Placental epithelial cell (primary cell): ENCODE measurements at places on chromosomes 1 and 21. TPM values are rescaled to one million over a fixed set of nuclear protein-coding genes. Genes with fewer than 3 reads are reported as not detected.

The CC2D1B gene
- 37.5 and 38.9 TPM in 2 replicates for total RNA-seq

The UMODL1 gene
- total RNA-seq = not detected in 2 replicates

The CYP4A11 gene
- not detected in 2 replicates for total RNA-seq

The ELAPOR1 gene
- 0.39 and 0.98 TPM in 2 replicates for total RNA-seq

The KRTAP13-2 gene
- total RNA-seq = not detected in 2 replicates

The SRSF10 gene
- total RNA-seq = 91.4 and 98.5 TPM in 2 replicates

The GCSAML gene
- under 0.01 and 0.22 TPM in 2 replicates for total RNA-seq

The SLAMF9 gene
- 4.7 and 6.8 TPM in 2 replicates for total RNA-seq

The FUCA1 gene
- 20.2 and 20.4 TPM in 2 replicates for total RNA-seq

The SPRR3 gene
- 1.2 and 1.6 TPM in 2 replicates for total RNA-seq

The KIFAP3 gene
- total RNA-seq = 44.9 and 60.9 TPM in 2 replicates

The ERICH3 gene
- total RNA-seq = not detected in 2 replicates

The SLC6A17 gene
- total RNA-seq = under 0.01 TPM in 1 of 2 replicates, not detected in the other

The LENEP gene
- 3.9 TPM in 1 of 2 replicates, not detected in the other for total RNA-seq

The LCE1F gene
- total RNA-seq = not detected in 2 replicates

The FYB2 gene
- total RNA-seq = not detected in 2 replicates

The SCYL3 gene
- 13.7 and 16.3 TPM in 2 replicates for total RNA-seq

The CACNA1S gene
- not detected in 2 replicates for total RNA-seq

The MANEAL gene
- total RNA-seq = 0.98 and 2.0 TPM in 2 replicates

The C1orf167 gene
- 0.39 TPM in 1 of 2 replicates, not detected in the other for total RNA-seq

The LCE2B gene
- total RNA-seq = not detected in 2 replicates

The UTS2 gene
- not detected in 2 replicates for total RNA-seq

The CELA3A gene
- total RNA-seq = not detected in 2 replicates

The FAM131C gene
- not detected in 2 replicates for total RNA-seq

The DPT gene
- total RNA-seq = not detected in 2 replicates

The MUL1 gene
- 27.1 and 35.0 TPM in 2 replicates for total RNA-seq

The IL19 gene
- not detected in 2 replicates for total RNA-seq

The SIPA1L2 gene
- total RNA-seq = 2.7 and 4.9 TPM in 2 replicates

The ANXA9 gene
- 0.39 and 2.0 TPM in 2 replicates for total RNA-seq

The TRAF3IP3 gene
- total RNA-seq = 0.22 and 0.39 TPM in 2 replicates

The SH2D2A gene
- 1.2 TPM in 1 of 2 replicates, not detected in the other for total RNA-seq

The NPR1 gene
- 0.22 and 0.39 TPM in 2 replicates for total RNA-seq

The RPS6KA1 gene
- 27.9 and 48.9 TPM in 2 replicates for total RNA-seq

The PTTG1IP gene
- 147 and 178 TPM in 2 replicates for total RNA-seq

The FOXD2 gene
- under 0.01 TPM in 1 of 2 replicates, not detected in the other for total RNA-seq

The DLGAP3 gene
- under 0.01 TPM in 2 replicates for total RNA-seq

The AADACL3 gene
- total RNA-seq = not detected in 2 replicates

The CLDN17 gene
- total RNA-seq = not detected in 2 replicates

The HSD3B2 gene
- total RNA-seq = 0.39 TPM in 1 of 2 replicates, not detected in the other

The FBXO2 gene
- 41.8 and 135 TPM in 2 replicates for total RNA-seq

The TBX19 gene
- 1.5 and 3.1 TPM in 2 replicates for total RNA-seq
